ENCODE measurements at places on chromosomes 1 and 21.

DNA sequence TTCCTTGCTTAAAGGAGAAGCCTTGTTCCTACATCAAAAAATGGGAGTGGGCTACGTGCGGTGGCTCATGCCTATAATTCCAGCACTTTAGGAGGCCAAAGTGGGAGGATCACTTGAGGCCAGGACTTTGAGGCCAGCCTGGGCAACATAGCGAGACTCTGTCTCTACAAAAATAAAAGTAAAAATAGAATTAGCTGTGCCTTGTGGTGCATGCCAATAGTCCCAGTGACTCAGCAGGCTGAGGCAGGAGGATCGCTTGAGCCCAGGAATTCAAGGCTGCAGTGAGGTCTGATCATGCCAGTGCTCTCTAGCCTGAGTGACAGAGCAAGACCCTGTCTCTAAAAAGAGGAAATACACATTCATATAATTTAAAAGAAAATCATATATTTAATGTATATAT, 127.1 kb downstream of the C1orf21 start:
- ATAC-seq, result no peak

GRCh38 chr1:150972417-150972940, 2.2 kb downstream of the CERS2 start:
- ATAC-seq, result no peak

DNA sequence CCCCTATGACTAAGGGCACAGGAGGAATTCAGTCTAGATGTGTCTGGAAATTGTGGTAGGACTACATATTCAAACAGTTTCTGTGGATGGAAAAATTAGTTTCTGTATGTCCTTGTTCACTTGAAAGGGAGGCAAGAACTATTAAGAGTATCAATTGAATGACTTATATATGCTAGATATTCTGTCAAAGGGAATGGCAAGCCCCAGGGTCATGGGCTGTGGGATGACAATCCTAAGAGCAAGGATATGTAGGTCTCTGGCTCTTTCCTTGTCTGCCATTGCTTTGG, 383.5 kb upstream of the B3GALT2 start:
- ATAC-seq, result no peak

DNA sequence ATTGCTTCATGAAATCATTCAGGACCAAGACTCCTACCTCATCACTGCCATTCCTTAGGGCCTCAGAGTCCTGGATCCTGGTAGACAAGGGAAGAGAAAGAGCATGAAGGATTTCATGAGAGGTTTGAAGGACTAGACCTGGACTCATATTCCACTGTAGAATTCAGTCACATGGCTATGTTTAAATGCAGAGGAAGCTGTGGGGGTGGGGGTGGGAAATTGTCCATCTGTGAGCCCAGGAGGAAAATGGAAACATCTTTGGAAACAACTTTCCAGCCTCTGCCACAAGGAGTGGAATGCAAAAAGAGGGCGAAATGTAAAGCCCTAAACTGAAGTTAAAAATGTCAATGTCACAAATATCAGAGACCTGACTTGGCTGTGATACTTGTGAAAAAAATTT, 73.0 kb downstream of the BRINP2 start:
- no peak for ATAC-seq

DNA sequence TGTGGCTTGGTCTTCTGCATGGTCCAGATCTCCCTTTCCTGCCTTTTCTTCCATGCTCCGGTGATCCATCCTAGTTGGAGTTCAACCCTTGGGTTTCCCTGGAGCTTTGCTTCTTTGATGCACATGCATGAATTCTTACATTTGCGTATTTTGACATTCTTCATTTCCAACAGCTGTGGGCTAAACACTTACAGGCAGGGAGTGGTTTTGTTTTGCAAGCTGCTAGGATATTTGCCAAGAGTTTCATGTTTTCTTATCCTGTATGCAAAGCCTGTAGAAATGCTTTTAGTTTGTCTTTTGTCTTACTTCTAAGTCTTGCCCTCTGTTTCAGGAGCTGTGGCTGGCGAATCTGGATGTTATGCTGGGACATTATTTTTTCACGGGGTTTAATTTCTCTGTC, 90.3 kb upstream of the PAXBP1 start:
- ATAC-seq, result no peak

DNA sequence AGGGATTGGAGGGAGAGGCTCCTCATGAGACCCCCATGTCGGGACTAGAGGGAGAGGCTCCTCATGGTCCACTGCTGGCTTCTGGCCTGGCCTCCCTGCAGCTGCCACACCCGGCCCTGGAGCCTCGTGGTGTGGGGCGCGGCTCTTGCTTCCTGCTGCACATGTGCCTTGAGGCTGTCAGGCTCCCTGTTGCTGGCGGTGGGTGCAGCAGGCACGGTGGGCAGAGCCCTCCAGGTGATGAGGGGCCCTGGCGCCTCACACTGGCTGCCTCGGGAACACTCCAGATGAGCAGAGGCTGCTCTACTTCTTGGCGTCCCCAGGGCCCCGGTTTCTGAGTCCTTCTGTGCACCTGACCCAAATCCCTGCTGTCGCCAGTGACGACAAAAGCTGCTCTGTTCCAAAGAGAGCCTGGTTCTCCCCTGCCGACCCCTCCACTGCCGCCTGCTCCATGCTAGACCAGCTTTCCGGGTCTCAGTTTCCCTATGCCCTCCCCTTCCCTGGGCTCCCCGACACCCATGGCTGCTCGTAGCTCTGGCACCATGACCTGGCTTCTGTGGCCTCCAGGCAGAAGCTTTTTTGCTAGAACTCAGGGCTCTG, 9.7 kb upstream of the ATAD3B start:
- ATAC-seq, result no peak

All from activated CD4-positive, CD25-positive, alpha-beta regulatory T cell treated with anti-CD3 and anti-CD28 coated beads, Interleukin-2, amount 50 U/mL, for 24 hours (primary cell).